ENCODE measurements at places on chromosomes 4 and X.

GRCh38 chrX:133448512-133449076, 33.3 kb upstream of the GPC4 start:
- no peak for DNase-seq

DNA sequence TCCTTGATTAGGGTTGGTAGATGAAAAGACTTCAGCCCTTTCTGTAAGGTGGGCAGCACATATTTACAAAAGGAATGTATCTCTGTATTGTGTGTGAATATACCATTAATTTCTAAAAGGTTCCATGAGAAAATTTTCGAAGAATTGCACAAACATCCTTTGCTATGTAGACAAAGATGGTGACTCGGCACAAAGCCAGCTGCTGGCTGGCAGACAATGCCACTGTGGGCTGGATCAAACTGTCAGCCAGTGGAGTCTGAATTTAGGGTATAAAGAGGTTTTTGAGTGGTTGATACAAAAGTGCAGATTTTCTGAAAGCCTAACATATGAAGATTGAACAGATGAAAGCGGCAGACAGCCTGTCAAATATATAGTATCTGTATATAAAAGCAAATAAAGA, 5.6 kb upstream of the TXK start:
- DNase-seq: no peak

DNA sequence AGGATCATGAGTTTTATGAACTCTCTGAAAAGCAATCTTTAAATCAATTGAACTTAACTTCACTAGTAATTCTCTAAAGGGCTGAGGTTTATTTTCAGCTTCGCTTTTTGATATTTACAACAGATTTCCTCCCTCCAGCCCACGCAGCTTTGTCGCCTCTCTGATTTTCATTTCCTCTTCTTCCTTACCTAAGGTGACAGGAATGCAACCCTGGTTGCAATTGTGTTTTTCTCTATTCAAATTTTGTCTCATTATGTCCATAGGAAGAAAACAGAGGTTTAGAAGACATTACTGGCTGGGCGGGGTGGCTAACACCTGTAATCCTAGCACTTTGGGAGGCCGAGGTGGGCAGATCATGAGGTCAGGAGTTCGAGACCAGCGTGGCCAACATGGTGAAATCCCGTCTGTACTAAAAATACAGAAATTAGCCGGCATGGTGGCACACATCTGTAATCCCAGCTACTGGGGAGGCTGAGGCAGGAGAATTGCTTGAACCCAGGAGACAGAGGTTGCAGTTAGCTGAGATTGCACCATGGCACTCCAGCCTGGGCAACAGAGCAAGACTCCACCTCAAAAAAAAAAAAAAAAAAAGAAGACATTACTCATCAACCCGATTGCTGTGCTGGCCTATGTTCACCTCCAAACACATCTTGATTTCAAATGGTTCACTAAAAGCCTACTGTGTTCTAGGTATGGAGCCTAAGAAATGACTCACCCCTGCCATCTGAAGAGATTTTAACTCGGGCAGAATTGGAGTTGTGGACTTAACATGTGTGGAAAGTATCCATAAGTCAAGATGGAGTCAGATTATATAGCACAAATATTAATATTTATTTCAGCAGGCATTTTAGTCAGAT, 36.8 kb downstream of the VSIG4 start:
- DNase-seq: no peak

DNA sequence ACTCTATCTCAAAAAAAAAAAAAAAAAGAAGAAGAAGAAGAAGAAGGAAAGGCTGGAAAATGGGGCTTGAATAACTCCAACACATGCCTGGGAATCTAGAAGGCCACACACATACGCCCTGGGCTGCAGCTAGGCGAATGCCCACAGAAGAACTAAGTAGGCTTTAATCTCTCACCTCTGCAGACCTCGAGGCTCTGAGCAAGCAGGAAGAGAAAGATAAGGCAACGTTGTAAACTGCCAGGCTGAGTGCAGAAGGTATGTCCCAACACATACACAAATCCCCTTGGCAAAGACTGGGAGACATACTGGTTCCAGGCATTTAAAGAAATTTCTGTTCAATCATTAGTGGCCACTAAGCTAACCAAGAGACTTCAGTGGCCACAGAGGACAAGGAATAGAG, 18.4 kb downstream of the SLC38A5 start:
- DNase-seq: no peak

DNA sequence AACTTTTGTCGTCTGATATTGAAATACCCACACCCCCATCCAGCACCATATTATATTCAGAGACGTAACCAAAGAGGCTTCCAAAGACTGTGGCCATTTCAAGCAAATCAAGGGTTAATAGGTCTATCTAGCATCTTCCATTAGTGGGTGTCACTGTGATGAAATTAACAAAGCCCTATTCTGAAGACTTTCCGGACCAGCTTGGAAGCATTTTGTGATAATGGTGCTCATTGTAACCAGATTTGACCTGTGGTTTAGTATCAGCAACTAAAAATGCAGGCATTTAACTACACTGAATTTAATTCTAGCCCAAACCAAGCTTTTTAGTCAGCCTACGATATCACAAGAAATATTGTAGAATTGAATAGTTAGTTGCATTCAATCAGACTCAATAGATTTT, 309.7 kb upstream of the TENM3 start:
- no peak for DNase-seq

GRCh38 chr4:112418092-112418491, 97.9 kb downstream of the NEUROG2 start:
- DNase-seq: no peak

GRCh38 chrX:101485212-101485949, at the start of gene ARMCX4:
Gene ARMCX4 (plus strand): TSS chrX:101485456. CDS start chrX:101488590, 3,134 bp downstream.
- no peak for DNase-seq

GRCh38 chrX:153973127-153974002, 811 bp downstream of the TMEM187 start:
- DNase-seq: no peak

DNA sequence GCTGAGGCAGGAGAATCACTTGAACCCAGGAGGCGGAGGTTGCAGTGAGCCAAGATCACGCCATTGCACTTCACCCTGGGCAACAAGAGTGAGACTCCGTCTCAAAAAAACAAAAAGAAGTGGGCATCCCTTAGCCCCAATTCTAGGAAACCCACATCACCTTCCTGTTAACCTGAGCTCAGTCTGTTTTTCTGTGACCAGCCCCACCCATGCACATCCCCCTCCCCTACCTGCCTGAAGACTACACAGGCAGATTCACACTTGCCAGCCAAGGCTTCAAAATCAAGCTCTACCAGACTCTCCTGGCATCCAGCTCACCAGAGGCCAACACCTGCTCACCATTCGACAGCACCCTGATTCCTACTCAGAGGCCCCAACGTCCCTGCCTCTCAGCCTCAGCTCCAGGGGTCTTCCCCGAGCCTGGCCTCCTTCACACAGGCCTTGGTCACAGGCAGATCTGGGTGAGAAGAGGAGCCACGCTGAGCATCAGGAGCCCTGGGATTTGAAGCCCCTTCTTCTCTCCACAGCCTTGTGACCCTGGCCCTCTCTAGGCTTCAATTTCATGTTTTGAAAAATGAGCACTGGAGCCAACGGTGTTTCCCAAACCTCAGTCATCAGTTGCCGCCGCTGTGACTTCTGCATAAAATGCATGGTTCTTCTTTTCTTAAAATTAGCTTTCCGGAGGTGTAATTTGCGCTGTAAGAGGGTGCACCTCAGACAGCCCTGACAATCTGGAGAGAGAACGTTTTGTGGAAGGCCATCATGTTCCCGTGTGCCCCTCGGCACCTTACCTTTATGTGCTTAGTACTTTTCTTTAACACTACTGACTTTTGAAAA, 47.3 kb downstream of the JAKMIP1 start:
- no peak for DNase-seq

- no peak for DNase-seq
These were observed 2.3 kb upstream of the HTATSF1 start for GRCh38 chrX:136495043-136495442.

DNA sequence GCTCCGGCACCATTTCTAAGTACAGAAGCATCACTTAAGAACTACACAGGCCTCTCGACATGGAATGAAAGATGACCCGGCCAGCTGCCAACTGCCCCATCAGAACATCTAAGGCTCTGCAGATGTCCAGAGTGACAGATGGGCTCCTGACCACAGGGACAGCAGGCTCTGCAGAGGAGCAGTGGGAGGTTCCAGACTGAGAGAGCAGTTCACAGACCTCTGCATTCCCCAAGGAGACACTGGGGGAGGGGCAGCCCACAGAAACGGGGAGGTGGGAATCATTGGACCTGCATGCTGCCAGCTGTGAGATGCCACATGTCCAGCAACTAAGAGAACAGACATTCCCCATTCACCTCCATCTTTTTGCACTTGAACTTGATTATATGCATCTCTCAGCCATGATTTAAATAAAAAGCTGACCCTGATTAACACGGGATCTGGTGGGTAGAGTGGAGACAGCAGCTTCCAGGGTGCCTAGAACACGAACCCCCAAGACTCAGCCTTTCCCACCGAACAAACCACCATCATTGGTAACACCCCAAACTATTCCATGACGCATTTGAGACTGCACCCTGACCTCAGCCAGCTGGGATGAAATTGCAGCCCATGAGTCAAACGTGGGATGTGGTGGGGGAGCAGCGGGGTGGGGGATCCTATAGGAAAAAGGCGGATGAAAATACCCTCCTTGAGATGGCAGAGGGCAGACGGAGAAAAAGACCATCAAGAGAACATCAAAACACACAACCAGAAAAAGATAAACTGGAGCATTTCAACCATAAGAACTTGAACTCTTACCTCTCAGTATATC, 47.2 kb downstream of the AFAP1 start:
- DNase-seq: no peak

DNA sequence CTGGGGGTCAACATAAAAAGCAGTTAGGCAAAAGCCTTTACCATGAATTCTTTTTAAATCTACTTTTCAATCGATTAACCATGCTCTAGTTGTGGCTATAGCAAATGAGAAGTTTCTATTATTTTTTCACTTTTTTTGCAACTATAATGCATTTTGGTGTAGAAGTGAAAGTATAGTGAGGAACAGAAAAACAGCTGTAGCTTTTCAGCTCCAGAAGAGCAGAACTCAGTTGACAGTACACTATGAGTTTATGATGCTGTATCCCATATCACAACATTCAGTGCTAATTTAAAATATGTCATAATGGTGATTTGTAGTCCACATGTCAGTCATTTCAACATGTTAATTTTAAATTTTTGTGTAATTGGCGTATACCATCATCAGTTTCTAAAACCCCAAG, 8.7 kb upstream of the MUC7 start:
- DNase-seq: no peak

GRCh38 chr4:187612301-187612700, 383.3 kb upstream of the ZFP42 start:
- DNase-seq: no peak

DNA sequence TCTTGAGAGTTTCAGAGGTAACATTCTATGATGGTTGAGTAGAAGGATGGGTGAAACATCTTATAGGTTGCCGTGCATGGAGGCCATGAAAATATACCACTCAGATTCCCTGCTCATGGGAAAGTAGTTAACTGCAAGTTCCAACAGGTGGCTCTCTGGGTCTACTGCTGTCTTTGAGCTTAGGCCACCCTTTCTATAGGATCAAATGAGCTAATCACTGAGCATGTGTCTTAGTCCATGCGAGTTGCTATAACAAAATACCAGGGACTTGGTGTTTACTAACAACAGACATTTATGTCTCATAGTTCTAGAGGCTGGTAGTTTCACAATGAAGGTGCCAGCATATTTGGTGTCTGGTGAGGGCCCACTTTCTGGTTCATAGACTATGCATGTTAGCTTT, 144.8 kb upstream of the UNC5C start:
- peak; percentile 42 for DNase-seq

DNA sequence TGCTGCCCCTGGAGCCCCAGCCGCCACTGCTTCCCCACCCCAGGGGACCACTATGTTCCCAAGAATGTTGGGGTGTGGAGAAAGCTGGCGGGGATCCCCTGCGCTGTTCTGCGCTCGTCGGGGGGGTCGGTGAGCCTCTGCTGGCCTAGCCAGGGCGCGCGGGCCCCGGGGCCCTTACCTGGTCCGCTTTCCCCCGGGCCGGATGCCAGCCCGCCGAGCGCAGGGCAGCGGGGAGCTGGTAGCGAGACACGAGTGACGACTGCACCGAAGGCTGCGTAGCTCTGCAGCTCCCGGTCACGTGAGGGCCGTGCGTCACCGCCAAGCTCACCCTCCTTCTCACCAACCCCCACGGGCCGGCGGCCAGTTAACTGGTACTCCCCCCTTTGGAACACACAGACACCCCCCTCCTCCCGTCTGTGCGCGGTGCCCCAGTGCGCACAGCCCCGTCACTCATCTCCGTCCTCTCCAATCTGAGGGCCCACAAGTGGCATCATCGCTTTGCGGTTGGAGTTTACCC, at the start of gene BEX1:
TSS of gene BEX1 (minus strand) at position 254 of the 517 bp plus-strand sequence. CDS start 897 bp downstream, outside the sequence.
- no peak for DNase-seq

- no peak for DNase-seq
These were observed 10.6 kb upstream of the TADA2B start for GRCh38 chr4:7032596-7032995.

DNA sequence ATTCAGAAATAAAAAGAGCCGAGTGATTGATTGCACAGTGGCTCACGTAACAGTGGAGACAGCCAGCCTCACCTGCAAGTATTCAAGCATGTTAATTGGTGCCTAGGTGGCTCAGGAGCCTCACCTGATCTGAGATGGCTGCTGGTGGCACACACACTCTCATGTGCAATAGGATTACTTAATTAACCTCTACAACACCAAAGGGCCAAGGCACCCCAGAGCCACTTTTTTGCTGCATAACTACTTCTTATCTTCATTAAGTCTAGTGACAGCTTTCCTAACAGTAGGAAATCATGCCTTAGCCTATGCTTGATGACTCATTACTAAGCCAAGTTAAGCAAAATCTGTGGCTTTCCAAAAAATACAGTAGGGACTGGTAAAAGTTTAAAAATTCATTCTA, 117.3 kb upstream of the NOCT start:
- DNase-seq: no peak

DNA sequence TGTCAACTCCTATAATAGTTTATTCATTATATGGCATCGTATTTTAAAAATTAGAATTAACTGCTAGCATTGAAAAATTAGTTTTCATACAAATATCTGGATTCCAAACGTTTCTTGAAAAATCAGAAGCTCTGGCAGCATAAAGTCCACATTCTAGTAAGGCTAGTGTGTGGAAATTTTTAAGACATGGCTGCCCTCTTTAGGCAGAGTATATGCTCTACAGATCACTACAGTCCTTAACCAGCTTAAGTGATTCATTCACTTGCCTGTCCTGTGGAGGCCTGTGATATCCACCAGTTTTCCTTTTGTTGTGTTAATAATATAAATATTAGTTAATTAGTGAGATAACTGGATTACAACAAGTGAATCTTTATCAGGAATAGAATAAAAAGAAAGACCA, 287.2 kb downstream of the OPHN1 start:
- peak; percentile 82 for DNase-seq

DNA sequence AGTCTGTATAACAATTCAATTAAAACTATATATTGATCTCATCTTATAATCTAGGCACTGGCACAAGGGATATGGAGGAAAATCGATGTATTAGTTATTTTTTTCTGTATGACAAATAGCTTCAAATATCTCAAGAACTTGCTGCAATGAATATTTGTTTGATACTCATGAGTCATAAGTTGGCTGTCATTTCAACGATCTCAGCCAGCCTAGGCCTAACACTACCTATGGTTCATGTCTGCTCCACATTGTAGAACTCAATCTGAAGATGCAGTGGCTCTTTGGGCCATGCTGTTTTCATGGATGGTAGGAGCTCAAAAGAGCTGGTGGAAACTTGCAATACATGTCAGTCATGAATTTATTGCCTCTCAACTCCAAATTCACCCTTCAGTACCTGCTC, 44.7 kb downstream of the MAGEB17 start:
- peak; percentile 12 for DNase-seq

- DNase-seq: peak; percentile 28
These were observed 168.2 kb downstream of the DCTD start for GRCh38 chr4:182748949-182749348.

- DNase-seq: no peak
These were observed 140.3 kb upstream of the CXCL13 start for GRCh38 chr4:77465271-77465670.

Measured in RKO (cell line).